Activated CD8-positive, alpha-beta T cell treated with anti-CD3 and anti-CD28 coated beads for 36 hours (primary cell): ENCODE measurements at places on chromosomes 4 and X. TPM values are rescaled to one million over a fixed set of nuclear protein-coding genes. Genes with fewer than 3 reads are reported as not detected.

DNA sequence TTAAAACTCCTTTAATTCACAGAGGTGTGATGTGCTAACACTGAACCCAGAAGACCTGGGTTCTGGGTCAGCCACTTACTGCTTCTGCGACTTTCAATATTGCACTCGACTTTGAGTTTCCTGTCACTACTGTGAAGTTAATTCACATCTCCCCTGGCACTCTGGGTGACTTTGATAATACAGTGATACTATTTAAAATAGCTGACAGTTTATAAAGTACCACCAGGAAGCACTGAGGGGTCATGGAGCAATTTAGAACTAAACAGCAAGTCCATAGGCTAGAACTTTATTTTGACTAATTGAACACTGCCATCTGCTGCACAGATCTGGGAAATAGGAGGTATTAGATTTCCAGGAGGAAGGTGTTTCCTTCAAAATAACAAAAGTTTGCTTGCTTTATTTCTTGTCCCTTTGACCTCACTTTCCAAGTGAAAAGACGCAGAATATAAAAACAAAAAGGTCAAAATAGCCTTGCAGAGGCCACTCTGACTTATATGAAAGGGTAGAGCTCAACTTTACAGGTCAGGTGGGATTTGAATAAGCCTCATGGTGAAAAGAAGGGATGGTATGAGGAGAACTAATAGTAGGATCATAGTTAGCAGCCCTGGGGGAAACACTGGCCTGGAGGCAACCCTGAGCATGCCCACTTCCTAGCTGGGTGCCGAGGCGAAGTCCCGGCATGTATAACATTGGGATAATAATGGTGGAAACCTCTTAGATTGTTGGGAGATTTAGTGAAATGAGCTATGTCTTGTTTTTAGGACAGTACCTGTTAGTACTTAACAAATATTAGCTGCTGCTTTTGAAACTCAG is 53.4 kb downstream of the ZNF518B start:
- no peaks in the 10 kb centered on the region for H3K4me1 ChIP-seq
- no peak overlapping the region for H3K4me3 ChIP-seq
- DNase-seq = peak; percentile 17
- H3K27ac ChIP-seq = no peak overlapping the region

DNA sequence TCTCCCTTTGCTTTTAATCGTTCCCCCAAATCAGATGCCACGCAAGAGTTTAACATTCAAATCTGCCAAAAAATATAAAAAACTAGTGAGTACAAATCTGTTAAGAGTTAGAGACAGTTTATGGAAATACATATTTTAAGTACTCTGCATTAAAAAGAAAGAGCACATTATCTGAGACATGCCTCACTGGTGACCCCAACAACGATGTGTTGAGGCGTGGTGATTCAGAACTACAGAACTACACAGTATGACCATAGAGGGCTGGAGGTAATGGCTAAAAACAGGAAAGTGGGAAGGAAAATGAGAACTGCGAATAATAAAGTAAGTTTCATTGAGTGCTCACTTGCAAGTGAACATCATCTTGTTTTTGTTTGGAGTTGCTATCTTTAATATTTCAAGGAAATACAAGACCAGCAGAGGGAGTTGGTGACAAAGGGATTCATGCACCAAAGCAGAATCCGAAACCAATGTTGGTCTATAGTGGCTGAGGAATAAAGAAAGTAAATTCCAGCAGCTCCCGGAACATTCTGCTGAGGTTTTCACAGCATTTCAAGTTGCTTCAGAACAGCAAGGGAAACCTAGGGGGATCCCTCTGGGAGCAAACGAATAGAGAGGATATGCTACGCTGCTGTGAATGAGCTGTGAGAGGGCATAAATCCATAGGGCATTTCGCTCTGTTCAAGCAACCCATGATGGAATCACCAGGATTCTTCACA is 92.2 kb downstream of the DCHS2 start:
- peaks cover 7% of the 10 kb centered on the region for H3K27me3 ChIP-seq
- no peaks in the 10 kb centered on the region for H3K36me3 ChIP-seq
- no peak overlapping the region for H3K27ac ChIP-seq
- no peak for DNase-seq

DNA sequence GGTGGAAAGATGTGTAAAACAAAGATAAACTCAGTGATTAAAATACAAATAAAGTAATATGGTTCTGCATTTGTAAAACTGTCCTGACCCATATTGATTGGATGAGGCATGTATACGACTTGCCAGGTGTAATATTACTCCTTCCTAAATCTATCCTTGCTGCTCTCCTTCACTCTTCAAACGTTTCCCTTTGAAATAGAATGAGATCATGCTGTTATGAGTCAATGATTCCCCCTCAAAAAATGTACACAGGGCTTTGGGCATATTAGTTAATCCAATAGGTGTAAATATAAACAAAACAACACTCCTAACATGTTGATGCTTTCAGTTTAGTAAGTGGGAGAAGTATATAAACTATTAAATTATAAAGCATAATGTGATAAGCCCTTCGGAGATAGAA is 117.4 kb upstream of the GPM6A start:
- DNase-seq = no peak
- no peak overlapping the region for H3K27ac ChIP-seq
- H3K27me3 ChIP-seq = peaks cover 2% of the 10 kb centered on the region
- H3K4me1 ChIP-seq = no peaks in the 10 kb centered on the region

GRCh38 chrX:80537096-80537495 is 116.8 kb downstream of the TENT5D start:
- no peak for DNase-seq
- no peak overlapping the region for H3K27ac ChIP-seq
- no peaks in the 10 kb centered on the region for H3K4me1 ChIP-seq
- H3K27me3 ChIP-seq = no peaks in the 10 kb centered on the region
- no peaks in the 10 kb centered on the region for H3K36me3 ChIP-seq
- no peak overlapping the region for H3K4me3 ChIP-seq

GRCh38 chr4:74320559-74321118 is 12.4 kb downstream of the EPGN start:
- no peaks in the 10 kb centered on the region for H3K36me3 ChIP-seq
- H3K27me3 ChIP-seq = peaks cover 15% of the 10 kb centered on the region
- peak; percentile 50 for DNase-seq
- H3K4me3 ChIP-seq = no peak overlapping the region

GRCh38 chr4:139639654-139640053 is 26.0 kb upstream of the MGST2 start:
- peaks cover 6% of the 10 kb centered on the region for H3K27me3 ChIP-seq
- DNase-seq = no peak
- H3K4me1 ChIP-seq = no peaks in the 10 kb centered on the region
- no peak overlapping the region for H3K27ac ChIP-seq

GRCh38 chr4:185033950-185034349 is 15.7 kb downstream of the HELT start:
- H3K27me3 ChIP-seq = peaks cover 15% of the 10 kb centered on the region
- no peaks in the 10 kb centered on the region for H3K4me1 ChIP-seq
- H3K27ac ChIP-seq = no peak overlapping the region
- no peaks in the 10 kb centered on the region for H3K36me3 ChIP-seq
- DNase-seq = no peak

Gene NEIL3
- total RNA-seq = 18.7 TPM

DNA sequence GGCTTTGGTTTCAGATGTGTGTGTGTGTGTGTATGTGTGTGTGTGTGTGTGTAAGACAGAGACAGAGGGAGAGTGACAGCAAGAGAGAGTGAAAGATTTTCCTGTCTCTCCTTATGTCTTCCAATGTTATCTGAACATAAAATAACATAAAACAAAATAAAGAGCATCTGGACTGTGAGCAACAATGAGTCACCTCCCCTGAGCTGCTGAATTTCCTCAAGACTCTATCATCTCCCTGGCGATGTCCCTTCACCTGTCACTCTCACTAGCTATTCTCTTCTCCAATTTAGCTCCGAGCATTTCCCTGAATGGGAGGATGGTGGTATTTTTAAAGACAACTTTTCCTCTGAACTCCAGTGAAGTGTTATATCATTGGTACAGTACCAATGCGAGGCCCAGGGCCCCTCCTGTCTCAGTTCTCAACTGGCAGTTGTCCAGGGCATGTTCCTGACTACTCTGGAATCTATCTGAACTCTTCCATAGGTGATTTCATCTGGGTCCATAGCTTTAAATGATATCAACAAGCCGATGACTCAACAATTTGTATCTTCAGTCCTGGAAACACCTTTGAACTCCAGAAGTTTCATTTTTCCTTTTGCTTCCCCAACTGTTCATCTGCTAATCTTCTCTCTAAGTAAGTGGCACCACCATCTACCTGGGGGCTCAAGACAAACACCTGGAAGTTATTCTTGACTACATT is 195.0 kb upstream of the CLNK start:
- H3K36me3 ChIP-seq = no peaks in the 10 kb centered on the region

Gene GUCY1B1
- total RNA-seq = 0.27 TPM

DNA sequence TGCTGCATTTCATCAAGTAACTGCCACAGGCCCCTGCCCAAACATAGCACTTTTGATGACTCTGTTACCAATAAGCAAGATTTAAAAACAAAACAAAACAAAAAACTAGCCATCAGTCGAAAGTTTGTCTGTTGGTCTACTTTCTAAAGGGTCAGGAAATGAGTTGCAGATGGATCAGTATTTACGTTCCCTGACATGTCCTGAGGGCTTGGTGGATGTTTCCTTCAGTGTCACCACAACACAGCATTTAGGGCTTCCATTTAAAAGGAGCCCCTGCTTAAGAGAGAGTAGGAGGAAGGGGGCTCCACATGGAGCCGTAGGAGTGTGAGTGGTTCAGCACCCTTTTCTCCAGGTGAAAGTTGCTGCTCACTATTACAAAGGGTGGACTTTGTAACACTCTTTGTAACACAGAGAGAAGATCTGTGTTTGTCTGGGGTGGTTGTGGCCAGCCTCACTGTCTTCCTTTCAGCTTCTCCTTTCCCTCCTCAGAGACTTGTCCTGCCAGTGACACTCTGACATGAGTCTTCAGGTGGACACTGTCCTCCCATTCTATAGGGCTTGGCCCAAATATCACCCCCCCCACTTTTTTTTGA is 167.5 kb upstream of the PDE5A start:
- H3K4me1 ChIP-seq = no peaks in the 10 kb centered on the region
- H3K27ac ChIP-seq = no peak overlapping the region
- DNase-seq = no peak
- no peaks in the 10 kb centered on the region for H3K36me3 ChIP-seq
- peaks cover 4% of the 10 kb centered on the region for H3K27me3 ChIP-seq

DNA sequence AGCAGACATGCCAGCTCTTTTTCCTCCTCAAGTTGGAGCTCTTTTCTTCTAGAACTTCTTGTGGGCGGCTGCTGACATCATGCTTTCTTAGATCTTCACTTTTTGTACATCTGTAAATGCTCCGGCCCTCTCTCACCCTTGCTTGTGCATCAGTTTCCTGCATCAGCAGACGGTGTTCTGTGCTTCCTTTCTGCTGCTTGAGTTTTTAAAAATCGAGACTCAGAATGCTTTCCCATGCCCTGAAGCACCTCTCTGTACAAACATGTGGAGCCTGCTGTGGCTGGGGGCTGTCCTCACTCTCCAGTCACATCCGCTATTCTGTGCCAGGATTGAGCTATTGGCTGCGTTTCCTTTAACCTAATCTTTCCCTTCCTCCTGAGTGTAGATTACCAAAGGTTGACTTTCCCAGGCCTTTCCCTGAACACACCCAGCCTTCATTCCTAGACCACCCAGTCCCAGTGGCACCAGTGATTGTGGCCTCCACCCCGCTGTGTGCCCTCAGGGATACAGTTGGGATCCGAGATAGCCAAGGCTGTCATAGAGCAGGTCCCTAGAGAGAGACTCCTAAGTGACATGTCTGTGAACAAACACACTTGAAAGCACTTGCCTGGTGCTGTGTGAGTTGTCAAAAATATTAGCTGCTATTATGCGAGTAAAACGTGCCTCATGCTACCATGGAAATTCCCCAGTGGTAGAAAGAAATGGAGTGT is 41.9 kb downstream of the TNIP2 start:
- H3K4me3 ChIP-seq = no peak overlapping the region
- H3K4me1 ChIP-seq = peaks cover 21% of the 10 kb centered on the region
- peak; percentile 75 for DNase-seq
- no peaks in the 10 kb centered on the region for H3K27me3 ChIP-seq
- H3K36me3 ChIP-seq = peaks cover 26% of the 10 kb centered on the region

GRCh38 chr4:88567591-88567990 is 24.7 kb upstream of the HERC3 start:
- peaks cover 7% of the 10 kb centered on the region for H3K27me3 ChIP-seq
- no peak overlapping the region for H3K4me3 ChIP-seq
- no peak for DNase-seq
- H3K4me1 ChIP-seq = no peaks in the 10 kb centered on the region

Gene VCX
- total RNA-seq = not detected

Gene ENPEP
- total RNA-seq = not detected

GRCh38 chrX:3777416-3777815 is 64.0 kb upstream of the PRKX start:
- no peaks in the 10 kb centered on the region for H3K27me3 ChIP-seq
- H3K27ac ChIP-seq = no peak overlapping the region
- no peak overlapping the region for H3K4me3 ChIP-seq
- H3K36me3 ChIP-seq = no peaks in the 10 kb centered on the region
- no peak for DNase-seq

Gene CYBB
- 0.25 TPM for total RNA-seq

- no peaks in the 10 kb centered on the region for H3K4me1 ChIP-seq
- no peak overlapping the region for H3K4me3 ChIP-seq
- no peak for DNase-seq
- H3K36me3 ChIP-seq = no peaks in the 10 kb centered on the region
- no peak overlapping the region for H3K27ac ChIP-seq
Measured at GRCh38 chrX:10979956-10980355, 131.2 kb upstream of the HCCS start.

- H3K27me3 ChIP-seq = no peaks in the 10 kb centered on the region
- no peaks in the 10 kb centered on the region for H3K36me3 ChIP-seq
- H3K27ac ChIP-seq = no peak overlapping the region
- no peak for DNase-seq
Measured at GRCh38 chr4:5956285-5957021, 61.8 kb downstream of the C4orf50 start.

- DNase-seq = no peak
- no peaks in the 10 kb centered on the region for H3K4me1 ChIP-seq
- H3K36me3 ChIP-seq = no peaks in the 10 kb centered on the region
- H3K27me3 ChIP-seq = no peaks in the 10 kb centered on the region
Measured at GRCh38 chr4:149223659-149224058, 592.0 kb downstream of the IQCM start.

Gene DOCK11
- 49.5 TPM for total RNA-seq

Gene PRKG2
- total RNA-seq = 0.63 TPM

GRCh38 chr4:152892974-152893373 is 43.1 kb upstream of the FHDC1 start:
- peaks cover 13% of the 10 kb centered on the region for H3K36me3 ChIP-seq
- no peak overlapping the region for H3K4me3 ChIP-seq
- no peak overlapping the region for H3K27ac ChIP-seq
- no peaks in the 10 kb centered on the region for H3K4me1 ChIP-seq
- no peaks in the 10 kb centered on the region for H3K27me3 ChIP-seq

- no peak overlapping the region for H3K4me3 ChIP-seq
- H3K27me3 ChIP-seq = no peaks in the 10 kb centered on the region
- DNase-seq = no peak
- no peaks in the 10 kb centered on the region for H3K4me1 ChIP-seq
- no peaks in the 10 kb centered on the region for H3K36me3 ChIP-seq
Measured at GRCh38 chr4:95694411-95694810, 145.5 kb upstream of the PDHA2 start.

Gene EPHA5
- not detected for total RNA-seq

Gene PFKFB1
- 0.60 TPM for total RNA-seq
